ENCODE measurements at places on chromosomes 16 and 17.

- DNase-seq, result no peak
Observed at GRCh38 chr17:43784068-43784467, 3.8 kb downstream of the CFAP97D1 start.

DNA sequence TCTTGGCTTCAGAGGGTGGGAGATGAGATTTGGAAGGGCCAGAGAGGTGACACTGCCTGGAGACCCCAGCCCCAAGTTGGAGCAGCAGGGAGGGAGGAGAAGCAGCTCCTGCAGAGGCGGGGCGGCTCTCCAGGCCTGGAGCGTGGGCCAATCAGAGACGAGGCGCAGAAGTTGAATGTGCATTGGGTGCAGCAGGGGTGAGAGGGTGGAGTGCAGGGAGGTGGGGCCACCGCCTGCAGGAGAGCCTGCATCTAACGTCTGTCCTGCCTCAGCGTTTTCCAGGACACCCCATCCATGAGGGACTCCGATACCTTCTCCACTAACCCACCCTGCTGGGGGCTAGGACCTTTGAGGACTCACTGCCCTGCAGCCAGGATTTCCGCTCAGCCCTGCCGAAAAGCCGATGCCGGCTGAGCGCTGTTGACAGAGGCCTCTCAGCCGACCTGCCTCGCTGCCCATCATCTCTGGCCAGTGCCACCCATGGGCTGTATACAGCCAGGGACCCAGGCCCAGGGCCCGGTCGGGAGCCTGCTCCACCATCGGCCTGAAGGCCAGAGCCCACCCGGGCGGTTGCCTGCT lies 146.2 kb downstream of the ENGASE start:
- peak; percentile 74 for DNase-seq

DNA sequence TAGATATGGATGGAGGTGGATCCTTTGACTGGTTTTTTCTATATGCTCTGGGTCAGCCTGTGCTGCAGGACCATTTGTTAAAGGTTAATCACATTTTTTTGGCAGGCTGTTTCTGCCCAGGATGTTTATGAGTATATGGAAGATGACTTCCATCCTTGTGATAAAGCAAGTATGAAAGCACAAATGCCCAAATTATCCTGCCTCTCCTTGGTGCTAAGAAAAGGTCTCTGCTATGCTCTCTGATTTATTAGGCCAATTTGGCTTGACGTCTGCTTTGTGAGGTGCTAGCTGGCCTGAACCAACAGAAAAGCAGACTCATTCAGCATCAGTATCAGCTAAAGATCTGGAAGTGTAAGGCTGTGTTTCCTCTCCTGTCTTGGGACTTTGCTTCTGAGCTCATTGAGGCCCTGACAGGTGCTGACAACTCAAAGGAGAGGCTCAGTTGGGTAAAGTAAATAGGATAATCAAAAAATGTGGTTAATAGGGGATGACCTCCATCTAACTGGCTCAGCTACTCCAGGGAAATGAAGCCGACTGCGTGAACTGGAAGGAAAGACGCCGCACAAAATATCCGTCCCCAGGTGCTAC lies 15.2 kb downstream of the ANKRD40 start:
- no peak for DNase-seq

DNA sequence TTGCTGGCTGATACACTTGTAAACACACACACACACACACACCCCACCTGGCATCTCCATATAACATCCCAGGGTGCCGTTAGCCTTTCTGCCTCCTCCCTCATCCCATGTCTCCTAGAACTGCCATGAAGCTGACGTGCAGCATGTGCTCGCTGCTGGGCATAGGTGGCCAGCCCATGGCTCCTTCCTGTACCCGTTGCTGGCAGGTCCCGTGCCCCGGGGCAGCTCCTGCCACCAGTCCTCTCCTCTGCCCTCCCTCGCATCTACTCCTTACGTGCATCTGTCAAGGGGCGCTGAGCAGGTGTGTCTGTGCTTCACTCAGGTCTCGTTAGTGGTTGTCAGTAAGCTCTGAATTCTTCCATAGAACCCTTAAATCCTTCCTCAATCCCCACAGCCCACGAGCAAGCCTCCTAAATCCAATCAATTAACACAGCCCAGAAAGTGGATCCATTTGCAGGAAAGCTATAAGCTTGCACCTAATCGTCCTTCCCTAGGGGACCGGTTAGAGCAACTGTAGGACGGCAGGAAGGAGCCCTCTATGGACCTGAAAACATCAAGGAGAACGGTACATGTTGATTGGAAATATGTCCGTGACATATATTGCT lies 218.1 kb upstream of the FOXF1 start:
- DNase-seq, result peak; percentile 0

DNA sequence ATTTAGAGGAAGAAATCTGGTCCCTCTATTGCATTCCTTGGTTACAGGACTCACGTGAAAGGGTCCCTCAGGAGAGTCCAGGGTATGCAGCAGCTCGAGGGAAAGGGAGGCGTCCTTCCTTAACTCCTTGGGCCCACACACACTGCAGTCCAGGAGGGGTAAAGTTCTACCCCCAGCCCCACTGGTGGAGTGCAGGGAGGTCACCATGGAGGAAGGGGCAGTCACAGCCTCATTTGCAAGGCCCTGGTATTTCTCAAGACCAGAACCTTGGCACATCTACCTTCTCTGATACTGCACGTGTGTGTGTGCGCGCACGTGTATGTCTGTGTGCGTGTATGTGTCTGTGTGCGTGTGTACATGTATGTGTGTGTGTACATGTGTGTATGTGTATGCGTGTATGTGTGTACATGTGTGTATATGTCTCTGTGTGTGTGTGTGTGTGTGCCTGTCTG lies 11.1 kb downstream of the HIC1 start:
- DNase-seq, result no peak

DNA sequence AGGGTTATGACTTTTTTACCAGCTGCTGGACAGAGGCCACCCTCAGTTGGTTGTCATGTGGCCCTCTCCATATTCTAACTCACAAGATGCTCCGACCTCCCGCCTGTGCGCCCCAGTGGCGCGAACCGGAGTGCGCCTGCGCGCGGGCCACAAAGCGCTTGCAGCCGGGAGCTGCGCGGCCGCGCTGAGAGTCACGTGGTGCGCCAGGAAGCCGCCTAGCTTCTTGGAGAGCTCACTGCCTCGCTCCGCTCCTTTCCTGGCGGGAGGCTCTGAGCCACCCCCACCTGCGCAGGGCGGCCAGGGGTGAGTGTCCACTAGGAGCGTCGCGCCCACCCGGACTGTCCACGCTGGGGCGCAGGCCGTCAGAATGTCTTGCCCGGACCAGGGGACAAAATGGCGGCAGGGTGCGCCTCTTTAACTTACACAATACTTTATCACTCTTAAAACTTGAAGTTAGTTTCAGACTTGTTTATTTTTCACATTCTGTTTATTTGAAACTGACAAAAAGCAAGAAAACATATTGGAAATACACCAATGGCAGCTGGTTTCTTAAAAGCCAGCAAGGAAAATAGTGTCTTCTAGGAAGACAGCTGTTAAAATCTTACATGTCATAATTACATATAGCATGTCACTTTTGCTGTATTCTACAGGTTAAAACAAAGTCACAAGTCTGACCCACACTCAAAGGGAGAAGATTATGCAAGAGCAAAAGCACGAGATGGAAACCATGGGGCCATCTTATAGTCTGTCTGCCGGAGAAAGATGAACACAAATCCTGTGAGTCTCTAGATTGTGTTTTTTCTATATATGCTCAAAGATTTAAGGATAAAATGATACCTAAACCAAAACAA lies 357.9 kb downstream of the CNTNAP4 start:
- DNase-seq, result no peak

DNA sequence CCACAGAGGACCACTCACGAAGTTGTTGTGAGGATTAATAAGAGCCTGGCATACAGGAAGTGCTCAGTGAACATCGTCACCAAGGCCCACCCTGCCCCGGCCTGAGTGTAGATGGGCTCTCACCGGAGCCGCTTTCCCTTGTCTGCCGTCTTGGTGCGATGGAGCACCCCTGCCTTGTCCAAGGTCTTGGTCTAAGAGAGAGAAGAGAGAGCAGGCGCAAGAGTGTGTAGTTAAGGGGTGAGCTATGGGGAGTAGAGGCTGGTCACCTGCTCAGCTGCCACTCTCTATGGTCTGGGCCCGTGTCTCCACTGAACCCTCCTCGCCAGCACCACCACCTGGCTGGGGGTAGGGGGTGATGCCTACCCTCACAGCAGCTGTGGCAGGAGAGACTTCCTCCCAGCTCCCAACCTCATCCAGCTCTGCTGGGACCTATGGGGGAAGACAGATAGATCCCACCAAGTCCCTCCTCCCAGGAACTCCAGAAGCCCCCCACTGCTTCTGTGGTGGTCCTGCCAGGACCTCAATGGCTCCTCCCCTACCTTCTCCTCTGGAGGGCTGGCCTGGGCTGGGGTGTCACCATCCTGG lies 28.7 kb downstream of the ARHGAP27 start:
- DNase-seq, result no peak

- no peak for DNase-seq
Observed at GRCh38 chr16:58503166-58503862, 3.4 kb downstream of the NDRG4 start.

- no peak for DNase-seq
Observed at GRCh38 chr17:72390675-72391508, 270.1 kb downstream of the SOX9 start.

DNA sequence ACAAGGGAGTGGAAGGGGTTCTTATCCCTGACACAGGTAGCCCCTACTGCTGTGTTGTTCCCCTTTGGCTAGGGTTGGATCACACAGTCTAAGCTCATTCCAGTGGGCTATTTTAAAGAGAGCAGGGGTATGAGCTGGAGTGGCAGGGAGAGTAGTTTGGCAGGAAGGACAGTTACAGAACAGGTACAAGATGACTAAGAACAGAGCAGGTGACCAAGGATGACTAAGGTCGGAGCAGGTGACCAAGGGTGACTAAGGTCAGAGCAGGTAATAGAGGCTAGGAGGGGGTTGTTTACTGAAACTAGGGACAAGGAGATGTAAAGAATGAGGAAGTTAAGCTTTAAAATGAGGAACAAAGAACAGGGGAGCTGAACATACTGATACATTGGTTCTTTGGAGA lies 58.8 kb downstream of the UTP18 start:
- DNase-seq, result no peak

DNA sequence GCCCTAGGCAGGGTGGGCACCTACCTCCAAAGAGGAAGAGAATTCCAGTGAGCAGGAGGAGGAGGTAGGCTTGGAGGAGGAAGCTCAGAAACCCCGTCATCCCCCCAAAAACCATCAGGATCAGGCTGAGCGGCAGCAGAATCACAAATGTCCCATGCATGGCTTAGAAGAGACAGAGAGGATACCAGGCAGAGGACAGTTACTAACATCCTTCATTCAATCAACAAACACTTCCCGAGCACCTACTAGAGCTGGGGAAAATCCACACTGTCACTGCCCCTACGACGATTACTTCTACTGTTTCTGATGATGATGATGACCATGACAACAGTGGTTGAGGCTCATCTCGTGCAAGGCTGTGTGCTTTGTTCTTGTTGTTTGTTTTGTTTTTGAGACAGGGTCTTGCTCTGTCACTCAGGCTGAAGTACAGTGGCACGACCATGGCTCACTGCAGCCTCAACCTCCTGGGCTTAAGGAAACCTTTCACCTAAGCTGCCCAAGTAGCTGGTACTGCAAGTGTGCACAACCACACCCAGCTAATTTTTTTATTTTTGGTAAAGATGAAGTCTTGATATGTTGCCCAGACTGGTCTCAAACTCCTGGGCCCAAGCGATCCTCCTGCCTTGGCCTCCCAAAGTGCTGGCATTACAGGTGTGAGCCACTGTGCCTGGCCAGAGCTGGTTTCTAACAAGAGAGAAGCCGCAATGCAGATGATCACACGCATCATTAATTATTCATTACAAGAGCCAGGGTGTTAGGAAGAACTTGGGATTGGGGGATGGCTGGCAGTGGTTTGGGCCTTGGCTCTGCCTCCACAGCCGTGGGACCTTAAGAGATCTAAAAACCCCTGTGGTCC lies 18.0 kb downstream of the TMEM114 start:
- DNase-seq, result no peak

- DNase-seq, result peak; percentile 40
Observed at GRCh38 chr16:83781-84615, 6.0 kb downstream of the MPG start.

DNA sequence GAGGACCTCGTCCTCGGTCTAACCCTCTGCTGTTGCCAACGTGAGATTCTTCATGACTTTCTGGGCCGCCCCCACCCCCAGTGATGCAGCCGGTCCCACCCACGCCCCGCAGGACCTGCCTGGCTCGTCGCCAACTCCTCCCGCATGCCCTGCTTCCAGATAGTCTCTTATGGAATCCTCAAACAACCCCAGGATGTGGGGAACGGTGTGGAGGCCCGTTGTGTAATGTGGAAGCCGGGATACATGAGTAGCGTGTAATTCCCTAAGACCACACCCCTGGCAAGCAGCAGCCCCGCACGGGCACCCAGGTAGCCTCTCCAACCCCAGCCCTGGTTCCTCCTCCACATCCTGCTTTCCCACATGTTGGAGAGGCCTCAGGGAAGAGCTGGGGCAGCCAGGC lies 275.9 kb downstream of the C16orf95 start:
- DNase-seq, result no peak

GRCh38 chr16:51538707-51539498 lies 387.8 kb upstream of the SALL1 start:
- DNase-seq, result peak; percentile 70

DNA sequence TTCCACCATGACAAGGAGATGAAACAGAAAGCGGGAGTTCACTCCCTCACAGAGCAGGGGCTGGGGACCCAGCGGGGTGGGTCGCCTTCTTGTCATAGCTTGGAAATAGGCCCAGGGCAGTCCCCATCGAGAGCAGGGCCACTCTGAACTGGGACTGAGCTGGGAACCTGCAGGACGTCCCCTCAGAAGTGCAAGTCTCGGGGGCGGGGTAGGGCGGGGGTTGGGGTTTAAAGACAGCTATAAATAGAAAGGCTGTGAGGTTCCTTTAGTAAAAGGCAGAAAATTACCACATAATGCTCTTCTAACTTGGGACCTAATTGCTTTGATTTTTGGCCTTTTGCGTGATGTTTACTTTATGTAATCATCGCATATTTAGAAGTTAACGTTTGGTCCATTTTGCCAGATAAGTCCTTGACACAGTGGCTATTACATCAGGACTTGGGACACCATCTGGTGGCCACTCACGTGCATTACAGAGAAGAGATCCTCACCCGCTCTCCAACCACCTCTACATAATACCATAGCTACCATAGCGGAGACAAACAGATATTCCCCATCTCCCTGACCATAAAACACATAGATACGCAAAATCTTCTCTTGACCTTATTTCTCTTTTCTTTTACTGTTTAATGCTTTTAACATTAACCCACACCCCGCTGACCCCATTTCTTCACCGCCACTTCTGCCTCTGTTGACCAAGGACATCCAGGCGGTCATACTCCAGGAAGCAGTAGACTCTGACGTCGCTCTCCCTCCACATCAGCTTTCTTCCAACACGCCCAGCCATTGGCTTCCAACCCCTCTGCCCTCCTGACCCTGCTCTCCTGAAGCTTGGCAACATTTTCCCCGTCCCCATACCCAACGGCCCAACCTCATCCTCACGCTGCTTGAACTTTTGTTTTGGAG lies 27.5 kb upstream of the PIK3R6 start:
- DNase-seq, result peak; percentile 56

All from NCI-H69 (cell line).